ENCODE measurements at places on chromosomes 7 and 10.

DNA sequence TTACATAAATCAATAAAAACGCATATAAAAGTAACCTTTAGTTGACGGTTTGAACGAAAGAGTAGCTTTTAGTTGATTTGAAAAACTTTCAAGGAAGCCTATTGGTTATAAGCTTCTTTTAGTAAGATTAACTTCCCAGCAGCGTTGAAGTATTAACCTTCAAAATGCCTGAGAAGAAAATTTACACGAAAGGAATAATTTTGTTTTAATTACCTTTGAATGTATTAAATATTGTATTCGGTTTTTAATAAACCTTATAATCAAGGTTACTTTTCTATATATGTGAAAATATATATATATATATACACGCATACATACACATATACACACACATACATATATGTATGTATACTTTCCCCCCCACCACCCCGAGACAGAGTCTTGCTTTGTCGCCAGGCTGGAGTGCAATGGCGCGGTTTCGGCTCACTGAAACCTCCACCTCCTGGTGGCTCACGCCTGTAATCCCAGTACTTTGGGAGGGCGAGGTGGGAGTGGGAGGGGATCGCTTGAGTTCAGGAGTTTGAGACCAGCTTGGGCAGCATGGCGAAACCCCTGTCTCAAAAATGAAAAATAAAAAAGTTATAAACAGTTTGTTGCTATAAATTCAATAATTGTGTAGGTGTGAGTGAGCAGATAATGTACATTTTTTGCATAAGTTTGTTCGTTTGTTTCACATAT is 57.6 kb upstream of the EZH2 start:
- DNase-seq, result peak; percentile 39

DNA sequence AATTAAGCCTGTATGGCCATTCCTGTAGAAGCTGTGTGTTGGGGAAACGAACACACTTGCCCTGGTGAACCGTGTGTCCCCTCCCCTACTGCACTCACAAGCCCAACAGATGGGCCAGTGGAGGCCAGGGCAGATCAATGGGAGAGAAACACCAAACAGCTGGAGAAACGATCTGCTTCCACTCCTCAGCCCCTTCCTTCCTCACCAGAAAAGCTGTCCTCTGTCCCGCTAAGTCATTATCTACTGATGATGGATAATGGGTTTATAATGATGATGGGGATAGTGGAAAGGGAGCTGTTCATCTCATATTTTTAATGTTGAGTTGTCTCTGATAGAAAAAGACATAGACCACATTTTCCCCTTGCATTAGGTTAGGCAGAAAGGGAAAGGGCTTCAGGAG is 99.7 kb downstream of the ELMO1 start:
- DNase-seq, result no peak

DNA sequence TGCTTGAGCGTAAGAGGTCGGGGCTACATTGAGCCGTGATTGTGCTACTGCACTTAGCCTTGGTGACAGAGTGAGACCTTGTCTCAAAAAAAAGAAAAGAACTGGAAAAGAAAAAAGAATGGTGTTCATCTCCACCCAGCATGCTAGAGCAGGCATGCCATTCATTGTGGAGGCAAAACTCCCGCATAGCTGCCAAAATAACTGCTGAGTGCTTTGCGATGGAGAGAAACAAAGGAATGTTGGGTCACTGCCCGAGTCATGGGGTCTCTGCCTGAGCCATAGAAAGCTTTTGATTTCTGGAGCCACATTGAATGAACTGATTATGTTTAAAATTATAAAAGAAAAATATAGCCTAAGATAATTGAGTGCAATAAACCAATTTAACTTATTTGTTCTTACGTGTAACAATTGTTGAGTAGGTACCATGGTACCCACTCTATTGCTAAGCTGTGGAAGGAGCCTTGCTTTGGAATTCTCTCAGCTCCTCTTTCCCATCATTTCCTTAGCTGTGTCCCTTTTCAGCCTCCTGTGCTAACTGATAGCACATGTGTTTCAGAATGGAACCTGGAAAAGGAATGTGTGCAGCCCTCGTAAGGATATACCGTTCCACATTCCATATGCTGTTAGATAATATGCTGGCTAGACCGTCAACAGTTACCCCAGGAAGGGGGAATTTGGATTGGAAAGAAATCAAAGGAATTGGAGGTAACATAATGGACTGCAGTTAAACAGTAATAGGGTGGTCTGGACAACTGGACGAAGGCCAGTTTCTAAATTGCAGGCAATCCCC is 99.0 kb downstream of the KIAA1217 start:
- peak; percentile 7 for DNase-seq

- no peak for DNase-seq
Observed at GRCh38 chr10:14486777-14487487, 156.2 kb upstream of the FRMD4A start.

- no peak for DNase-seq
Observed at GRCh38 chr7:156236936-156237599, 403.5 kb upstream of the RNF32 start.

- no peak for DNase-seq
Observed at GRCh38 chr10:77073663-77073960, 564.0 kb downstream of the KCNMA1 start.

GRCh38 chr7:128886391-128887168 is 23.9 kb downstream of the ATP6V1F start:
- no peak for DNase-seq

DNA sequence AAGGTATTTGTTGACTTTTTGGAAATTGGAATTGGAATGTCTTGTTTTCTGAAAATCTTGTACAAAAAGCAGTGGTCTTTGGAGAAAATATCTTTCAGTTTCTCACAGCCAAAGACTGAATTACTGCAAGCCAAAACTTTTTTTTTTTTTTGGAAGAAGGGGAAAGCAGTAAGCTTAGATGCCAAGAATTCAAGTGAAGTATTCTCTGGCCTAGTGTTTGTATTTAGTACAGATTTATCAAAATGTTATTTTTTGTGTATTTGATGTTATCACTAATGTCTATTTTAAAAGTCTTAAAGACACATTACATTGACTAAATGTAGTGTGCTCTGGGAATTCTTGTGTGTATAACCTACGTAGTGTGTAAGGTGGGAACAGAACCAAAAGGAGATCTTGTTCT is 6.2 kb downstream of the TET1 start:
- DNase-seq, result no peak

- no peak for DNase-seq
Observed at GRCh38 chr7:118745927-118746326, 521.4 kb downstream of the ANKRD7 start.

GRCh38 chr10:112744181-112745096 is 205.6 kb upstream of the TCF7L2 start:
- DNase-seq, result no peak

GRCh38 chr10:26914898-26915297 is 54.1 kb upstream of the ABI1 start:
- no peak for DNase-seq

DNA sequence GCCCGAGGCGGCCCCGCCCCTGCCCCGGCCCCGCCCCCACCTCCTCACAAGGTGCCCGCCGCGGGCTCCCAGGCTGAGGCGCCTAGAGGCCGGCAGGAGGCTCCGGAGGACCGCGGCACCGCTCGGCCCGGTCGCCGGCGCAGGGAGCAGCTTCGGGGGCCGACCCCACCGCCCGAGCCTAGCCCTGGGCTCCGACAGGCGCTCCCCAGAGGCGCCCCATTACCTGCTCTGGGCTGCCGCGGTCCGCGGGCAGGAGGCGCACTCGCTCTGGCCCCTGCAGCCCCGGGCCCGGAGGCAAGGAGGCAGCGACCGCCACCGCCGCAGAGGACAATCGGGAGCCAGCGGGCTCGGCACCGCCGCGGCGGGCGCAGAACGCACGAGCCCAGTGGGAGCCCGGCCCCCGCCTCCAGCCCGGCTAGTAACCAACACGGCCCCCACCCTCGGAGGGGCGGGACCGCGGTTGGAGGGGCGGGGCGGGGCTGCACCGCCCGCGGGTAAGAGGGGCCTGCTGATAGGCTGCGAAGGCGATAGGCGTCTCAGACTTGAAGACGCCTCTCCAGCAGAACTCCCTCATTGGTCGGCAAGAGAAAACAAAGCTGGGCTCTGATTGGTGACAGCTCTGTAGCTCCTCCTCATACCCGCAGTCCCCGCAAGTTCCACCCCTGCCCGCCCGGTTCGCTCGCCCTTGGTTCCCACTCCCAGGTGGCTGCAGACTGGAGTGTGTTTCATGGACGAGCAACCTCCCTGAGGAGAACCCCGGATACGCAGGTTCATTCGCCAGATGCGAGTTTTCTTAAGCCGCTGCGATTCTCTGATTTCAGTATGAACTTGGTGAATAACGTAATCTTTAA is at the start of gene MPP7:
Gene MPP7, minus strand, starts transcription at position 427 of the 851 bp plus-strand sequence. CDS start 64,460 bp downstream, outside the sequence.
- DNase-seq, result peak; percentile 99

DNA sequence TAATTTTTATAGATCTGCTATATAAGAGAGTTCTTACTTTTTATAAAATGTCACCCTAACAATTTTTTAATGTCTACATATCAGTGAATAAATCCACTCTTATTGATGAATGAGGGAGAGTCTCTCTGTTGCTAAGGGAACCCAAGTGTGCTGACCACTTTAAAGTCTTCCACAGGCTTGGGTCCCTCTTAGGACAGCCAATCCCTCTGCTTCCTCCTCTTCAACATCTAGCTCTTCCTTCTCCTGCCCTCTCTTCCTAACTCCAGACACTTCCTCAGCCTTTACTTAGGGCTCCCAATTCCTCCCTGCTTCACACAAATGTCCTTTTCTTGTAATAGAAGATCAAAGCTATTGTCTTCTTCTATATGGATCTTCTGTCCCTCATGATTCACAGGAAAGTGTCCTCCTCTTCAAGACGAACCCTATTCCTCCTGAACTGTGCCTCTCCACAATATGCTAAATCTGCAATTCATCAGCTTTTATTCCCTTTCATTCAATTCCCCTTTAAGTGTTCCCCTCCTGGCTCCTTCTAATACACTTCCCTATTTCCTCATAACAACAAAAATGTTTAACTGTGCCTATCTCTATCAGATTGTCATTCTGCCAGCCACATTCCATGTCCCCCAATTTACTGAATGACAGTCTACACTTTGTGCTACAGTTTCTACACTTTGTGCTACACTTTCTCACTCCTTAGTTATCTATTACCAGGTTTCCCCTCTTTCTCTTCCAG is 37.7 kb downstream of the CDK6 start:
- no peak for DNase-seq

- no peak for DNase-seq
Observed at GRCh38 chr7:112866424-112866823, 76.2 kb upstream of the TMEM168 start.

GRCh38 chr7:101156866-101157589 is 2.8 kb downstream of the AP1S1 start:
- DNase-seq, result no peak

- DNase-seq, result no peak
Observed at GRCh38 chr10:113086282-113086681, 136.2 kb downstream of the TCF7L2 start.

GRCh38 chr10:88076027-88076880 is 212.8 kb downstream of the PTEN start:
- no peak for DNase-seq

- DNase-seq, result no peak
Observed at GRCh38 chr10:1284076-1284475, 227.9 kb downstream of the WDR37 start.

DNA sequence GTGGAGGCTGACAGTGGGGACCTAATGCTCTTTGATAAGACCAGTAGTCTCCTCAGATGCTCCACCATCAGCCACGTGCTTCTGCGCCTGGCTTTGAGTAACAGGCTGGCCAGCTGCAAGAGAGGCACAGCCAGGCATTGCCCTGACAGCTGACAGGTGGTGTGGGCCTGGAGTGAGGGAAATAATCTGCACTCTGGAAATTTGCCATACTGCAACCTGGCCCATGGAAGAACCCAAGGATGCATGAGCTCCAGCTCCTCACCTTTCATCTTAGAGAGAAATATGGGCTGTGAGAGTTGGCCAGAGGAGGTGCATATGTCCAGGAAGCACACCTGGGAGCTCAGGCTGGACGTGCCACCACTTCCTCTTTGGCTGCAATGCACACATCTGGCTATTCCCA is 118.9 kb downstream of the PLXDC2 start:
- DNase-seq, result no peak

GRCh38 chr7:114365791-114366190 is 48.8 kb upstream of the FOXP2 start:
- no peak for DNase-seq

- no peak for DNase-seq
Observed at GRCh38 chr7:91656541-91657482, 223.7 kb downstream of the MTERF1 start.

DNA sequence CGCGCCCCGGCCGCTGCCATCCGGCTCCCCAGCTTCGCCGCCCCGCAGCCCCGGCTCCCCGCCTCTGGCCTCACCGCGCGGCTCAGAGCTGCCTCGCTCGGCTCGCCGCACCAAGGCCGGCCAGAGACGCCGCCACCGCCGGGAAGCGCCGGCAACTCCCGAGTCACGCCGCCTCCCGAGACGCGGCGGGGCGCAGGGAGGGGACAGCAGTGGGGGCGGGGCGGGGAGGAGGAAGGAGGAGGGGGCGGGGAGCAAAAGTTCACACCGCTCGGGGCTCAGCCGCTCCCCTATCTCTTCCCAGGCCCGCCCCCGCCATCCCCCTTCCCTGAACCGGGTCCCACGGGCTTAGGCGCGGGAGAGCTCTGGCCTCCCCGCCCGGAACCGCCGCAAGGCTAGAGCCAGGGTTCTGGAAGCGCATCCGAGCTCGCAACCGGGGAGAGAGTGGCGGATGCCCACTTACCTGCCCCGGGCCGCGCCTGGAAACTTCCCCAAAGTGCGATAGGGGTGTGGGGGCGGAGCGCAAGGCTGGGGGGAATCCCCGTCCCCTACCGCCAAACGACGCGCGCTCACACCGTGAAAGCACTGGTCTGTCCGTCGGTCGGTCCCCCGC is 1.0 kb downstream of the CHST15 start:
- DNase-seq, result peak; percentile 34

Measured in Ammon's horn (tissue), 1 donor.